ENCODE measurements at places on chromosomes 7 and 10. TPM values are rescaled to one million over a fixed set of nuclear protein-coding genes. Genes with fewer than 3 reads are reported as not detected.
A peak's percentile ranks its signal among the peaks of the same experiment; 100 is the strongest.

GRCh38 chr7:87853237-87853864 lies 22.8 kb downstream of the SLC25A40 start:
- DNase-seq, result peak; percentile 72

DNA sequence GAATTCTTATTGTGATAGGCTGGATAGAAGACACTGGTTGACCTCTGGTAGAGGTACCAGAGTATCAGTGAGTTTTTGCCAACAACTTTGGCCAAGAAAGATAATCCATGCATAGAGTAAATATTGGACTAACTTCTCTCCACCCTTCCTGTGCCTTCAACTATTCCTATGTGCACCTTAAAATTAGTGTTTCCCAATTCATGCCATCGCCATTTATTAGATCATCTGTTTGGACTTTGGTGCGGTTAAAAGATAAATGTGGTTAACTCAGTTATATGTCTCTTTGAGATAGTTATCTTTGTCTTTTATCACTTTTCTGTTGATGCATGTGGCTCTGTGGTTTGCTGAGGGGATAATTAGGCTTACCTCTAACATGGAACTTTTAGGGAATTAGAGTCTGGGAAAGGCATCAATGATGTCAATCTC lies 4.6 kb downstream of the PAPSS2 start:
- DNase-seq, result peak; percentile 69

DNA sequence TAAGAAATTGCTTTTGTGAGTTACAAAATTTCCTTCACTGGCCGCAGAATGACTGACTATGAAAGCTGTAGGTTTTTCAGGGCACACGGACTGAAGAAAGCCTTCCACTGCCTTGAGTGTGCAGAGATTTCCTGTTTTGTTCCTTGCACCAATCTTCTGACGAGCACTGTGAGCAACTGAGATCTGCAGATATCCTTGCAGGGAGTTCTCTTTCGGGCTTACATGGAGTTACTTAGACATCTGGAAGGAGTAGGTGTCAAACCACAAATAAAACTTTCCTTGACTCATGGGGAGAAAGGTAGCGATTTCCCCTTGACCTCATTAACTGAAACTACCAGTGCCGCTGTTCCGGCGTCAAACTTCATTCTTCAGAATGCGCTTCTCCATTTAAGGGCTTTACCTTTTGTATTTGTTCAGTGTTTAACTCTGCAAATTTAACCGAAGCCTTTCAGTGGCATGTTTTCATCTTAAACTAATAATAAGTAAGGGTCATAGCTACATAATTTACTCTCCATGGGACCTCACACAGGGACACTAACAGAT lies 1175.3 kb downstream of the GATA3 start:
- DNase-seq, result no peak

FAM237B gene
- not detected for total RNA-seq

- no peak for DNase-seq
Observed at GRCh38 chr7:3068530-3068929, 24.9 kb upstream of the CARD11 start.

TRIP6 gene
- 80.1 TPM for total RNA-seq

DNA sequence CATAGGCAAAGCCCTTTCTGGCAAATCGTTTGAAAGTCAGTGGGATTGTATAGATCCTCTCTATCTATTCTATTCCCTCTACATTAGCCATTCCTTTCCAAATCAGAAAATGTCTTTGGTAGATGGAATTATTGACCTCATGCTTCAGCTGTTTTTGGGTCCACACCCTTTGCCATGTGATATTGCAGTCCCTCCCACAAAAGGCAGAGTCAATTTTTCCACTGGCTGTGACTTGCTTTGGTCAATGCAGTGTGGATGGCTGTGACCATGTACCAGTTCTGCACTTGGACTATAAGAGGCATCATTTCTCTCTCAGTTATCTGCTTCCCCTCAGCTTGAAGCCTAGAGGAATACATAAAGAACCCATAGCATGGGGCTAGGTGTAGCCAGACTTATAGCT lies 332.9 kb downstream of the PTEN start:
- DNase-seq, result no peak

DNA sequence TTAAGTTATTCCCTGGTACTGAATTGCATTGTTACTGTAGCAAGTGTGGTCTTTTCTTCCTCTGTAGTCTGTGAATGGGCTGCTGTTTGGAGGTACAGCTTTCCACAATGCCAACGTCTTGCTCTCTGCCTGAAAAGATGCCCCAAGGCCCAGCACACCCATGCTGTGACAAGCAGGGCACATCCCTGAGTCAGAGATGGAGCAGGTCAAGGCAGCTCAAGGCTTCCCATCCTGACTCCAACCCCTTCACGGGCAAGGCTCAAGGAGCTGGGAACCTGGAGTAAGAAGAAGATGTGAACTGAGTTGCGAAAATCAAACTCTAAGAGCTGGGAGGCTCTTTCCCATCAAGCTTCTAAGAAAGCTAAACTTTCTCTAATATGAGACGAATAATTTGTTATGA lies 27.2 kb downstream of the SVIL start:
- DNase-seq, result no peak

DNA sequence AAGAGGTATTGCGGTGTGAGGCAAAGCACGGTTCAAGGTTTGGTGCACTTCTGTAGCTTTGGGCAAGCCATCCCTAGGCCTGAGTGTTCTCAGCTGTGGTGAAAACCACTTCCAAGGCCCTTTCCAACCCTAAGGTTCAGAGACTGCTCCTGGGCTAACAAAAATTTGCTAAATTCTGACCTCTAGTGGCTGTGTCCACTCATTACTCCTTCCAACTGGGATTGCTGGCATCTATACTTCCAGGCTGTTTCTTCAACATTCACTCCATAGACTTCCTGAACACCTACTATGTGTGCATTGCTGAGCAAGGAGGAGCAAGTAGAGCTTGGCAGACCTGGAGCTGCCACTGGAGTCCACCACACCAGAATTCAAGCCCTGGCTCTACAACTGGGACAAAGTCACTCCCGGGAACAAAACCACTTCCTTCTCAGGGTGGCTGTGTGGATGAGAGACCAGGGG lies 29.3 kb upstream of the SH3PXD2A start:
- peak; percentile 64 for DNase-seq

CALCR gene
- not detected for total RNA-seq

DNA sequence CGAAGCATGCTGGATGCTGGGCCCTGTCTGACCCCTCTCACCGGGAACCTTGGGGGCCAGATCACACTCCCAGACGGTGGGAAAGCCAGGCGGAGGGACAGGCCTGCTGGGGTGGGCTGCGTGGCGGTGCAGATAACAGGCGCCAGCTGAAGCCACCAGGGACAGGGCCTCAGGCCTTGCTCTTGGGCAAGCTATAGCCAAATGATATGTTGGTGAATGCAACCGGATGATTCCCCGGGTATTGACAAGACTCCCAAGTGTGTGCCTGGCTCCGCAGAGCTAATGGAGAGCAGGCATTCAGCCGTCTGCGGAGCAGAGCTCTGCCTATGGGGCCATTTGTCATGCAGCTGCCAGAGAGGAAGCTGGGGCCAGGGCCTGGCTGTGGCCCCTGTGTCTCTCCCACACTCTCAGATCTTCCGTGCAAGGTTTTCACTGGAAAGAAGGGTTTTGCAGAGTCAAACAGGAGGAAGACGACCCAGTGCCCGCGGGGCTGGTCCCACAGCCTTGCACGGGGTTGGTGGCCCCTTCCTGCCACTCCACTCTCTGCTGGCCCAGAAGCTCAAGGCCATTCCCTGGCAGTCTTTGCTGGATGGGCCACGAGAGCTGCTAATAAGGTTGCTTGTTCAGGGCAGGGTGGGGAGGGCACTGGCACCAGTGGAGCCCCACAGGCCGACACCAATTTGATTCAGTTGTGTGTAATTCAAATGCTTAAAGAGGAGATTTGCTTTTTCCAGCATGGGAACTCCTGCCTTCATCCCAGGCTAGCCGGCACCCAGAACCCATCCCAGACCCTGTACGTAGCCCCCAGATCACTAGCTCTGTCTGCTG lies 91.8 kb downstream of the PRKAG2 start:
- DNase-seq, result no peak

STAG3 gene
- 8.3 TPM for total RNA-seq

GRCh38 chr10:13970957-13971353 lies 359.8 kb downstream of the FRMD4A start:
- DNase-seq, result no peak

- no peak for DNase-seq
Observed at GRCh38 chr7:149325248-149325647, 63.3 kb downstream of the ZNF783 start.

- DNase-seq, result no peak
Observed at GRCh38 chr7:70239918-70240317, 641.6 kb downstream of the AUTS2 start.

DNA sequence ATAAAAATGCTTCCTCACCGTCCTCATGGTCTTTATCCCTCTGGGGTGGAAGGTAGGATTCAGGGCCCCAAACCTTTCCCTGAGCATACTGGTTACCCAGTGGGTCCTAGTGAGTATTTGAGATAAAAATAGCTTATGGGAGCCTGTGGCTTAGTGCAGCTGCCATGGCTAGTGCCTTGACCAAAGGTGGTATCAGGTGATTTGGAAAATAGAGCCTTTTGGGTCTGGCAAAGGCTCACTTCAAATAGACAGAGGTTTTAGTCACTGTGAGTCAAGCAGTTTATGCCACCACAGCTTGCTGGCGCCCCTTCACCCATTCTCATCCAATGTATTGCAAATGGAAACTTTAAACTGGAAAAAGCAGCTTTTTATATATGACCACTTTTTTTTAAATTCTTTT lies 30.4 kb downstream of the PLAU start:
- DNase-seq, result peak; percentile 80

GRCh38 chr10:75441196-75441595 lies 9.8 kb downstream of the LRMDA start:
- DNase-seq, result peak; percentile 29

GRCh38 chr7:115060095-115060870 lies 138.4 kb downstream of the MDFIC start:
- no peak for DNase-seq

CYP2W1 gene
- total RNA-seq, result not detected

Data from M059J (cell line).